ENCODE measurements at places on chromosomes 1 and 21.
A peak's percentile ranks its signal among the peaks of the same experiment; 100 is the strongest.

GRCh38 chr1:209029737-209030136 is 553.8 kb upstream of the CAMK1G start:
- no peak for DNase-seq

DNA sequence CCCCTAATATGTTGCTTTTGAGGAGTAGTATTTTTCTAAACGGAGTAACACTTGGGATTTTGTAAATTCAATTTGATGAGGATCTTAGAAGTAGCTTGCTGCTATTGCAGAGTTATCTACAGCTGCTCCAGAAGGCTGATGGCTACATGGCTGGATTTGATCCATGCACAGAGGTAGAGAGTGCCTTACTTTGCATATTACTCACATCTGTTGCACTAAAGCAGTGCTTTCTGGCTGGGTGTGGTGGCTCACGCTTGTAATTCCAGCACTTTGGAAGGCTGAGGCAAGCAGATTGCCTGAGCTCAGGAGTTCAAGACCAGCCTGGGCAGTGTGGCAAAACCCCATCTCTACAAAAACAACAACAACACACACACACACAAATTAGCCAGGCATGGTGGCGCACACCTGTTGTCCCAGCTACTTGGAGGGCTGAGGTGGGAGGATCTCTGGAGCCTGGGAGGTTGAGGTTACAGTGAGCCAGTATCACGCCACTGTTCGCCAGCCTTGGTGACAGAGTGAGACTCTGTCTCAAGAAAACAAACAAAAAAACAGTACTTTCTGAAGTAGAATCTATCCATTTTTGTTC is 24.6 kb downstream of the RALGPS2 start:
- no peak for DNase-seq

DNA sequence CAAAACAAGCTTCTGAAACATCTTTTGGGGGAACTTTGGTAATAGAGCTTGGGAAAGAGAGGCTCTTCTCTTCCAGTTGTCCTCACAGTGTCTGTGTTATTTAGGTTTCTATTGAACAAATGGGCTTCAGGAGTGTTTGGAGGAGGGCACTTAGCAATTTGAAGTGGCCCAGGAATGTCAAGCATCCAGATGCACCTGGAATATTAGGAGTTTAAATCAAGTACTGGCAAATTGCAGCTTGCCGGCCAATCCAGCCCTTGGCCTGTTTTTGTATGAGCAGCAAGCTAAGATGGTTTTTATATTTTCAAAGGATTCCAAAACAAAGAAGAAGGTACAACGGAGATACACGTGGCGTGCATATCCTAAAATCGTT is 94.7 kb downstream of the CCDC185 start:
- no peak for DNase-seq

- no peak for DNase-seq
These were observed 10.5 kb upstream of the PLCH2 start for GRCh38 chr1:2465371-2466269.

DNA sequence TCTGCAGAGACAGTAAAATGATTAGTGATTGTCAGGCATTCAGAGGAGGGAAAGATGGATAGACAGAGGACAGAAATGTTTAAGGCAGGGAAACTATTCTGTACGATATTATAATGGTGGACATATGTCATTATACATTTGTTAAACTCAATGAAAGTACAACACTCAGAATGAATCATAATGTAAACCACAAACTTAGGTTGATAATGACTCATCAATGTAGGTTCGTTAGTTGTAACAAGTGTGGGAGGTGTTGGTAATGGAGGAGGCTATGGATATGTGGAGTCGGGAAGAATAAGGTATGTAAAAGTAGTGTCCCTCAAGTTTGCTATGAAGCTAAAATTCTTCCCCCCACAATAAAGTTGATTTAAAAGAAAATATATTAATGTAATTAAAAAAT is 455.0 kb downstream of the BRINP3 start:
- DNase-seq = no peak

GRCh38 chr1:245751116-245751515 is 596.3 kb downstream of the KIF26B start:
- DNase-seq = no peak

DNA sequence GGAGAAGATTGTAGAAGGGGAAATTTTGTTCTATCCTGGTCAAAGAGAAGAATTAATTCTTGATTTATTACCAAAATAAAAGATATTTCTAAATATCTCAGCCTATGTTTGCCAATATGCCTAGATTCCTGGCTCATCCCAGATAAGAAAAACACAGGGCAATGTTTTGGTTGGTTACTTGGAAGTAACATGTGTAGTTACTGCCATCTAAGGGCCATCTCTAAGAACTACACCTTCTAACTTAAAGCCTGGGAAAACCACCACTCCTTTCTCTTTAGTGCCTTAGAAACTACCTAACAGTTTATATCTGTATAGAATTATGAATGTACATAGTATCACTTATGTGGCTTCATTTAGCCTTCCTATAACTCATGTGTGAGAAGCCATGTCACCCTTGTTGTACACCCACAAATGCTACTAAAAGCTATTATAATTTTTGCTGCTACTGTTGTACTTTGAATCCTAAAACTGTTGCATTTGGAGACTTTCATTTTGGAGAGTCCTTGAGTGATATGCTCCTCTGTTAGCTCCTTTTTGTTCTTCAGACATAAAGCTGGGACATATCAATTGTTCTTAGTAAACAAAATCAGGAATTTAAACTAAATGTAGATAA is 4.5 kb downstream of the AIM2 start:
- no peak for DNase-seq

DNA sequence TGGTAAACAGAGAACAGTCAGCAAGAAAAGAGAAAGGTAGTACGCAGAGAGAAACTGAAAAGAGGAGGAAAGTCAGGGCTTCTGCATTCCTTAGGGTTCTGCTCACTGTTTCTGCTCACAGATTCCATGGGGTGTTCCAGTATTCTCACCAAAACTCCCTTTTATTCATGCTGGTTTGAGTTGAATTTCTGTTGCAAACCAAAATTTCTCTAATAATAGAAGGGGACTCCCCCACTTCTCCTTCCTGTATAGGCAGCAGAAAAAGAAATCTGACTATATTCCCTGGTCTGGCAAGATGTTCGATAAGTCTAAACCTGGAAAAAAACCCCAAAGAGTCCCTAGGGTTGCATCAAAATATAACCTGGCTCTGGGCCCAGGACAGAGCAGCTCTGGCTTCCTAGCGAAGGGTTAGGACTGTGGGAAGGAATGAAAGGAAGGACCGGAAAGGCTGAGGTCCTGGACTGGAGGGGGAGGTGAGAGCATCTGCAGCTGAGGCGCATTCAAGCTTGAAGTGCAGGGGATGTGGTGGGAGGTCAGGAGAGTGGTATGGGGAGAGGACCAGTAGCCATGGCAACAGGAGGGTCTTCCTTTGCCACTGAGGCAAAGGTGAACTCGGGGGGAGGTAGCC is 18.8 kb upstream of the RGS16 start:
- DNase-seq = no peak

DNA sequence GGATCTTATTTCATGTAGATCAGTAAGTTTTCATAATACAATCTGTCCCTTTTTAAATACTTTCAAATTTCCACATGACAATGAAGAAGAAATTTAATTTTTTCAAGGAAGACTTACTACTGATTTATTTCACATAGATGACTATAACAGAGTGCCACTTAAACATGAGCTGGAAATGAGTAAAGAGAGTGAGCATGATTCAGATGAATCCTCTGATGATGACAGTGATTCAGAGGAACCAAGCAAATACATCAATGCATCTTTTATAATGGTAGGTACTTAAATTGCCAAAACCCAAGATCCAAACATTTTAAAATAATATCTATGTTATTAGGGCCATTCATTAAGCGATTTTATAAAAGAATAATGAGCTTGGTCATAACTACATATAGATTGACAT is 110.4 kb downstream of the PTPRC start:
- DNase-seq = no peak

- no peak for DNase-seq
These were observed 30.4 kb upstream of the PDE4B start for GRCh38 chr1:65762081-65762862.

- DNase-seq = no peak
These were observed 114.6 kb upstream of the NEK7 start for GRCh38 chr1:198042168-198042567.

DNA sequence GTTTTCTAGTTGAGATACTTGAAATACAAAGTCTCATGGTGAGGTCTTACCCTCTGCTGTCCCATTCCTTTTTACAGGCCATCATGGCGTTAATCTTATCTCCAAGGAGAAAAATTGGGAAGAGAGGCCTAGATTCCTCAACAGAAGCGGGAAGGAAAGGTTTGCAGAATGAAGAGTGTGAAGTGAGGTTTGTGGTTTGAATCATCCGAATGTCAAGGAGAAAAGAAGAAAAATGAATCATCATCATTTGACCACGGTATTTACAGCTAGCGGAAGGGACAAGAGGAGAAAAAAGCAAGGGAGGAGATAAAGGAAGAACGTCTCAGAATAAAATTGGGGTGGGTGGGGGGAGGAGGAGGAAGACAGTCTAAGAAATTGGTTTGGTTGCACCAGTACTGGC is 935 bp upstream of the COG2 start:
- DNase-seq = peak; percentile 12

DNA sequence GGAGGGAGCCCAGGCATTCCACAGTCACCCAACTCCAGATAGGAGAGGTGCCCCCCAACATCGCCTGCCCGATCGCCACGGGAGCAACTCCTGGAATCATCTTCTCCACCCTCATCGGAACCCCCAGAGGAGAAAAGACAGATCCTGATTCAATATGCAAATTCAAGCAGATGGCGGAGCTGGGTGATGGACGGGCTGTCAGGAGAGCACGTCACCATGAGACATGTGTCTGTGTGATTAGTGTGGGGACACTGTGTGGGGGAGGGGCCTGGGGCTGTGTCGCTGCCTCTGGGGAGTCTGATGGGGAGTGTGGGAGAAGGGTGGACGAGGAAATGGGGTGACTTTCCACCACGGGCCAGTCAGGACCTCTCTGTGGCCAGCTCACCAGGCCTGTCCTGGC is 90.2 kb upstream of the CSF3R start:
- no peak for DNase-seq

- no peak for DNase-seq
These were observed 9.4 kb downstream of the LDLRAD2 start for GRCh38 chr1:21821385-21822019.

- DNase-seq = peak; percentile 66
These were observed 26.4 kb upstream of the IGSF3 start for GRCh38 chr1:116693759-116694480.

DNA sequence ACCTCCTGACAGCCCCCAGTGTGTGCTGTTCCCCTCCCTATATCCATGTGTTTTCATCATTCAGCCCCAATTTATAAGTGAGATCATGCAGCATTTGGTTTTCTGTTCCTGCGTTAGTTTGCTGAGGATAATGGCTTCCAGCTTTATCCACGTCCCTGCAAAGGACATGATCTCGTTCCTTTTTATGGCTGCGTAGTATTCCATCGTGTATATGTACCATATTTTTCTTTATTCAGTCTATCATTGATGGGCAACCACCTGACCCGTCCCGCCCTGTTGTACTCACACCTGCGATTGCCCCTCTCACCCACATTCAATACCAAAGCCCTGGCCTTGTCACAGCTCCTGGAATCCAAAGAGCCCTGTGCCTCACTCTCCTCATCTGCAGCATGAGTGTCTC is 6.2 kb upstream of the ZNF670 start:
- DNase-seq = no peak

DNA sequence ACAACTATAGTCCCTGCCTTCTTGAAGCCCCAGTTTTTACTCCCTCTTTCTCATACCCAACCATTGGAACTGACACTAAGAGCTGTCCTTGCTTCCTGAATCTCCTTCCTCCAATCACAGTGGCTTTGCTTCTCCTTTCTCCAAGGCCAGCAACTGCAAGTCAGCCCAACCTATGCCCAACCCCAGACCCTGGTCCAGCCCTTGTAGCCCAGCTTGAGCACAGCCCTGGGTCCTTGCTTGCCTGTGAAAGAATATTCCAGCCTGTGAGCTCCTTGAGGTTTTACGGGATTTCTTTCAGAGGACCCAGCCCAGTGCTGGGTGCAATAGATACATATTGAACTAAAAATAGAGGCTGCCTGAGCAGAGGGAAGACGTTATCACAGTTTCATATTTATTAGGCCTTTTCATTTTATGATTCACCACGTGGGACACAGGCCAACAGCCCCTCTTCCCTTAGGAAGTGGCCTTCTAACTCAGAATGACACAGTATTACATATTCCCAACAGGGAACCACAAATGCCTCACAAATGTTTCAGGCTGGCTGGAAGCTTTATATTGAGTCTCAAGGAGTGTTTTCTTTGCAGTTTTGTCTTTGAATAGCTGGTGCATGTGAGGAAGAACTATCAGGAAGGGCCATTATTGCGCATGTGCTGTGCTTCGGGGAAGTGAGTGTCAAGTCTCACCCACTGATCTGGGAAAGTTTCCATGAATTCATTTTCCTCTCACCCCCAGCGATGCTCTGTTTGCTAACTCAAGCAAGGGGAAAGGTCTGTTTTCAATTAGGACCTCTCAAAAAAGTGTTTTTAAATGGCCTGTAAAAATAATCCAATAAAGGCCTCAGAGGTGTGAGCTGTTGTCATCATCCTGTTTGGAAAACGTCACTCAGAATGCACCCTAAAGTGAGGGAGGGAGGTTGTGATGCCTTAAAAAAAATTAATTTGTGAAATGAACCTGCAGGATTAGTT is 92.3 kb upstream of the NFIA start:
- peak; percentile 20 for DNase-seq

GRCh38 chr1:200401708-200402107 is 8.1 kb downstream of the ZNF281 start:
- DNase-seq = no peak
